ENCODE measurements at places on chromosomes 2 and 18. TPM values are rescaled to one million over a fixed set of nuclear protein-coding genes. Genes with fewer than 3 reads are reported as not detected.

DNA sequence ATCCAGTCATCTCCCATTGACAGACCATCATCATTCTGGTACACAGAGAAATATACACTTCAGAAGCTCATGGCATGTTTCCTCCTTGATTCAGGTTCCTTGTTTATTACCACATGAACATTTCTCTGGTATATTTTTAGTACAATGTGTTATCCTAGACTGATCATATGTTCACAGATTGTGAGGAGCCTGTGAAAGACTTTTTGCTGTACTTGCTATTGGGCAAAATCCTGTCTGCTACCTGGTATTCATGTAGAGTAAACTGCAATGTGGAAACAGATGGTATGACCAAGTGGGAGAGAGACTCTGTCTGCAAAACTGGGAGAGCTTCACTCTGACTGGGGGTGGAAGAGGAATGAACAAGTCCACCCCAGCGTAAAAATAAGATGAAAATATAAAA lies 657.2 kb downstream of the IRS1 start:
- DNase-seq, result no peak

DNA sequence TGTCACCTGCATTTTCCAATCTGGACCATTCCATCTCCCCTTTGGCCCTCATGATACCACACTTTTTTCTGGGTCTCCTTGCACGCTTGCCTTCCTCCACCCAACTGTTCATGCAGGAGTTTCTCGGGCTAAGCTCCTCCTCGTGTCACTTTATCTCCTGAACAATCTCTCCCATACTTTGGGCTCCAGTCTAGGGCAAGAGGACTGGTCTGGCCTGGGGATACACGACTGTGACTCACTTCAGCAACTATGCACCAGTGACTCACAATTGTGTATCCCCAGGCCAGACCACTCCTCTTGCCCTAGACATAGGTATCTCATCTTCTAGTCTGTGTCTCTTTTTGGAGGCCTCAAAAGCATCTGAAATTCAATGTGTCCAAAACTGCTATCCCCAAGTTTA lies 149.4 kb upstream of the PTPRM start:
- no peak for DNase-seq

DNA sequence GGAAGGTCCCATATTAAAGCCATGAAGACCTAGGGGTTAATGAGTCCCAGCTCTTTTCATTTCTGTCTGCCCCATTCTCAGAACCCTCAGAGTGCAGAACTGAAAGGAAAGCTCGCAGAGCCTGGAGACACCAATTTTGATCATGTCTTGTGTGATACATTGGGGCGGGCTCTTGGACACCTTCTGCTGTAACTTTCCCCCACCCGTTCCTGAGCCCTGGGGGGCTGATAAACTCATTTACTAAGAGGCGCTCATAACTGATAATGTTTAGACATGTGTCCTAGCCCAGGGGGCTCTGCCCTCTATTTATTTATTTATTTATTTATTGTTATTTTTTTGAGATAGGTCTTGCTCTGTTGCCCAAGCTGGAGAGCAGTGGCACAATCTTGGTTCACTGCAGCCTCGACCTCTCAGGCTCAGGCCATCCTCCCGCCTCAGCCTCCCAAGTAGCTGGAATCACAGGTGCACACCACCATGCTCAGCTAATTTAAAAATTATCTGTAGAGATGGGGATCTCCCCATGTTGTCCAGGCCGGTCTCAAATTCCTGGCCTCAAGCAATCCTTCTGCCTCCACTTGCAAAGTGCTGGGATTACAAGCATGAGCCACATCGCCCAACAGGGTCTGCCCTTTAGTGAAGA lies 72.4 kb upstream of the HAAO start:
- DNase-seq, result no peak

GRCh38 chr2:239751679-239752355 lies 273.3 kb downstream of the NDUFA10 start:
- DNase-seq, result no peak

Gene CAB39
- polyA plus RNA-seq, result 99.9 TPM
